Karpas-422 (cell line): ENCODE measurements at places on chromosomes 7 and 10. TPM values are rescaled to one million over a fixed set of nuclear protein-coding genes. Genes with fewer than 3 reads are reported as not detected.

The TSPAN15 gene
- total RNA-seq, result 0.97 and 1.6 TPM in 2 replicates

The PRR15 gene
- total RNA-seq, result not detected in 2 replicates

The ZNF775 gene
- 1.5 and 4.7 TPM in 2 replicates for total RNA-seq

The TMEM213 gene
- total RNA-seq, result not detected in 2 replicates

The CYP3A7 gene
- total RNA-seq, result not detected in 2 replicates

The FAM241B gene
- total RNA-seq, result not detected in 2 replicates

- peaks cover 65% of the 10 kb centered on the region for H3K4me1 ChIP-seq
- peak; percentile 67 for DNase-seq
- H3K36me3 ChIP-seq, result no peaks in the 10 kb centered on the region
- peak overlapping the region; percentile 61 for H3K4me3 ChIP-seq
- H3K27me3 ChIP-seq, result no peaks in the 10 kb centered on the region
Measured at GRCh38 chr10:88386204-88386788, 196.8 kb downstream of the RNLS start.

GRCh38 chr7:27961255-27961654, 219.3 kb downstream of the JAZF1 start:
- no peaks in the 10 kb centered on the region for H3K36me3 ChIP-seq
- H3K27ac ChIP-seq, result no peak overlapping the region
- no peaks in the 10 kb centered on the region for H3K27me3 ChIP-seq

DNA sequence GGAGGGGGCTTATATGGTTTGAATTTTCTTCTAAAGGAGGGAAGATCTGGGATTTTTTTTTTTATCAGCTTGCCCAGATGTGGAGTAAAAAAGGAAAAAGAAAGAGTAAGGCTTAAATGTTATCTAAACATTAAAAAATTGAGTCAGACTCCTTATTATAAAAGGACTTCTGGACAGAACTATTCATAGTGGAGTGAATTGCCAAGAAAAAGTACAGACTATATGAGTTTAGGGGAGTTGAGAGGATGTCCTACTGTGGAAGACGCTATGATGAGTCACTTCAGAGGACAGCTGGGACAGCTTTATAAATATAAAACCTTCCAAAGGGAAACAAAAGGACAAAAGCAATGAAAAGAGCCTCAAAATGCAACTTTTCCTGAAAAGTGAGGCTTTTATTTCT, 73.0 kb downstream of the TFPI2 start:
- no peak overlapping the region for H3K27ac ChIP-seq
- no peaks in the 10 kb centered on the region for H3K27me3 ChIP-seq

GRCh38 chr7:135980012-135980551, 2.9 kb upstream of the MTPN start:
- H3K4me1 ChIP-seq, result peaks cover 34% of the 10 kb centered on the region
- H3K4me3 ChIP-seq, result peak overlapping the region; percentile 32; the same call in 1 of the 2 replicates
- no peak for DNase-seq
- H3K27me3 ChIP-seq, result no peaks in the 10 kb centered on the region
- H3K36me3 ChIP-seq, result peaks cover 6% of the 10 kb centered on the region; the same call in 1 of the 2 replicates
- 0 out of 2 replicates have a peak overlapping the region, but pooled peaks have one; percentile 23 for H3K27ac ChIP-seq

DNA sequence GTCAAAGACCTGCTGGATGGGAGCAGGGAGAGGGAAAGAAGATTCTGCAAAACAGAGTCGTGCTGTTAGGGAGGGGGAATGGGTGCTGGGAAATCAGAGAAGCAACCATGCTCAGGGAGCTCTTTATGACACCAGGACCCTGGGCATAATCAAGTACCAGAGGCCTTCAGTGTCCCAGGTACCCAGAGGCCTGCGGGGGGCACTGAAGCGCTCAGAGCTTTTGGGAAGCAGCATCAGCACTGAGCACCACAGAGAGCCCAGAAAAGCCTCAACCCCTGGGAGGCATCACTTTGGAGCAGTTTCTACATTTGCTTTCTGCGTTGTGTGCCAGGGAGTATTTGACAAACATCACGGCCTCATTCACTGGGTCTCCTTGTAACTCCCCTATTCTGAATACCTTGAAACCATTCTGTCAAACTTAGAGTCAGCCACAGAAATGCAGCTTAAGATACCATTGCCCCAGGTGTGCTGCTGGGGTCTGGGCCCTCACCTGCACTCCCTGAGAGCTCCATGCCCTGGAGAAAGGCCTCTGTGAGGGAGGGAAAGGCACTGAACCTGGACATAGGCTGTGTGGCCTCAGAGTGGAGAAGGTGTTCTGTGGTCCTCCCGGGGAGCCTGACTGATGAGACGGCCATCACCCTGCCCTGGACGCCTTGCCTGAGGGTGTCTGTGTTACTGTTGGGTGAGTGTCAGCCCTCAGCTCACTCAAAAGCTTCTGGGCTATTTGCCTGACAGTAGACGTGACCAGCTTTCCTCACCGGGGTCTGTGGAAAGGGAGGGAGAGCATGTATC, 37.1 kb downstream of the CXCL12 start:
- H3K4me1 ChIP-seq, result peaks cover 9% of the 10 kb centered on the region
- no peak for DNase-seq
- 0 out of 2 replicates have a peak, but pooled peaks cover 2% of the 10 kb centered on the region for H3K27me3 ChIP-seq
- H3K36me3 ChIP-seq, result no peaks in the 10 kb centered on the region
- H3K4me3 ChIP-seq, result no peak overlapping the region
- H3K27ac ChIP-seq, result no peak overlapping the region

GRCh38 chr10:32957341-32958084, 517 bp downstream of the ITGB1 start:
- H3K36me3 ChIP-seq, result peaks cover 34% of the 10 kb centered on the region
- H3K27me3 ChIP-seq, result no peaks in the 10 kb centered on the region
- H3K4me3 ChIP-seq, result peak overlapping the region; percentile 84

DNA sequence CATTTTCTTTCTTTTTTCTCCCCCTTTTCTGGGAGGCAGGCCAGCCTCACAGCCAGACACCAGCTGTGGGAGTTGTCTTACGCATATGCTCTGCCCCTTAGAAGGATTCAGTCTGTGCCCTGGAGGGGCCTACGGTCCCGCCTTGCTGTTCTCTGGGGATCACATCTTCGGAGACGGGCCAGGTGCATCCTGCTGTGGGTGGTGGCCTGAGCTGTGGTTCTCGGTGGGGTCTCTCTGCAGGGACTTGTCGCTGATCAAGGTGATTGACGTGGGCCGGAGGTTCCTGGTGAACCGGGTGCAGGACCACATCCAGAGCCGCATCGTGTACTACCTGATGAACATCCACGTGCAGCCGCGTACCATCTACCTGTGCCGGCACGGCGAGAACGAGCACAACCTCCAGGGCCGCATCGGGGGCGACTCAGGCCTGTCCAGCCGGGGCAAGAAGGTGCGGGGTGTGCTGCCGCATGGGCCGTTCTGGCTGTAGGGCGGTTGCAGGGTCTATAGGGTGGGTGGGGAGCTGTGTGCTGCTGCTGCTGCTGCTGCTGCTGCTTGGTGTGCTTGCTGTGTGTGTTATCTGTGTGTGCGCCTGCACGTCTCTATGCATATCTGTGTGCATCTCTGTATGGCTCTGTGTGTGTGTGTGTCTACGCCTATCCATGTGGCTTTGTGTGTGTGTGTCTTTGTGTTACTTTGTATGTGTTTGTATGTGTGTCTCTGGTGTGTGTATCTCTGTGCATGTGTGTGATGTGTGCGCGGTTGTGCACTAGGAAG, 17.9 kb downstream of the PFKFB3 start:
- DNase-seq, result peak; percentile 28
- H3K36me3 ChIP-seq, result peaks cover 11% of the 10 kb centered on the region; the same call in 1 of the 2 replicates
- H3K27me3 ChIP-seq, result no peaks in the 10 kb centered on the region

DNA sequence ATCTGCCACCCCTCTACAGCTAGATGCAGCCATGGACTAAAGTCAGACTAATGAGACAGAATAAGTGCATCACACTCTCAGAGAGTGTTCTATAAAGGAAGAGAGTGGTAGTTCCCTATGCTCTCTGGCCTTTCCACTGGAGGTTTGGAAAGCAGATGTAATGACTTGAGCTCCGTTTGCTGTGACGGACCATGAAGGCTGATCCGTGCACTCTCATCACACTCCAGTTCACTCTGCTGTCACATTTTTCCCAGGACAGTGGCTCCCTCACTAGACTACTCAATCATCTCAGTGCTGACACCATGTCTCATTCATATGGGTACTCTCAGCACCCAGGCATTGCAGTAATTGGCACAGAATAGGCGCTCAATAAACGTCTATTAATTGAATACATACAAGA, 20.4 kb downstream of the TRDMT1 start:
- H3K4me3 ChIP-seq, result no peak overlapping the region
- no peaks in the 10 kb centered on the region for H3K36me3 ChIP-seq
- DNase-seq, result no peak
- no peaks in the 10 kb centered on the region for H3K4me1 ChIP-seq
- H3K27me3 ChIP-seq, result no peaks in the 10 kb centered on the region
- no peak overlapping the region for H3K27ac ChIP-seq

DNA sequence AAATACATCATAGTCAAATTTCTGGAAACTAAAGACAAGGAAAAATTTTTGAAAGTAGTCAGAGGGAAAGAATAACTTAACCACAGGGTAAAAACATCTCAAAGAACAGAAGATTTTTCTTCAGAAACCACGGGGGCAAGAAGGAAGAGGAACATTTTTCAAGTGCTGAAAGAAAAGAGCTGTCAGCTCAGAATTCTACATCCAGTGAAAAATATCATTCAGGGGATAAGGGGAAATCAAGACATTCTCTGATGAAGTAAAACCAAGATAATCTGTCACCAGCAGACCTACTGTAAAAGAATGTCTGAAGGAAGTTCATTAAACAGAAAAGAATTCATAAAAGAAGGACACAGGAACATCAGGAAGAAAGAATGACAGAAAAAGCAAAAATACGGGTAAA, 111.2 kb upstream of the TMEM72 start:
- no peaks in the 10 kb centered on the region for H3K4me1 ChIP-seq
- no peaks in the 10 kb centered on the region for H3K36me3 ChIP-seq
- no peak overlapping the region for H3K4me3 ChIP-seq
- no peaks in the 10 kb centered on the region for H3K27me3 ChIP-seq
- H3K27ac ChIP-seq, result no peak overlapping the region

DNA sequence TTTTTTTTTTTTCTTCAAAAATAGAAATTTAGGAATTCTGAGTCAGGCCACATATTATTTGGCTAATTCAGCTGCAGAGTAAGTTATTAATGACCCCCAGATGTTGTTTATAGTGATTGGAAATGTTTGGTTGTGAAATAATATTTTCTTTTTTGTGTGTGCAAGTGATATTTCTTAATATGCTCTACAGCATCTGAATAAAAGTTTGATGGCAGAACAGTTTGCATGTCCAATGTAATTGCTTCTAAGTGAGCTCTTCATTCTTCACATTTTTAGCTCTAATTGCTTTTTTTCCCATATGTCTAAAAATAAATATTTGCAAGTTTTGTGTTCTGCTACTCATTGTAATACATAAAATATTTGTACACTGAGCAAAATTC, 116.0 kb downstream of the ARID5B start:
- DNase-seq, result no peak
- no peaks in the 10 kb centered on the region for H3K36me3 ChIP-seq
- peaks cover 10% of the 10 kb centered on the region for H3K4me1 ChIP-seq

GRCh38 chr7:107201795-107202450, 33.1 kb downstream of the HBP1 start:
- H3K36me3 ChIP-seq, result peaks cover 9% of the 10 kb centered on the region
- no peak overlapping the region for H3K27ac ChIP-seq
- no peaks in the 10 kb centered on the region for H3K4me1 ChIP-seq

- H3K4me1 ChIP-seq, result no peaks in the 10 kb centered on the region
- H3K36me3 ChIP-seq, result no peaks in the 10 kb centered on the region
- no peak overlapping the region for H3K27ac ChIP-seq
- no peak overlapping the region for H3K4me3 ChIP-seq
Measured at GRCh38 chr7:84100866-84101265, 93.7 kb downstream of the SEMA3A start.

DNA sequence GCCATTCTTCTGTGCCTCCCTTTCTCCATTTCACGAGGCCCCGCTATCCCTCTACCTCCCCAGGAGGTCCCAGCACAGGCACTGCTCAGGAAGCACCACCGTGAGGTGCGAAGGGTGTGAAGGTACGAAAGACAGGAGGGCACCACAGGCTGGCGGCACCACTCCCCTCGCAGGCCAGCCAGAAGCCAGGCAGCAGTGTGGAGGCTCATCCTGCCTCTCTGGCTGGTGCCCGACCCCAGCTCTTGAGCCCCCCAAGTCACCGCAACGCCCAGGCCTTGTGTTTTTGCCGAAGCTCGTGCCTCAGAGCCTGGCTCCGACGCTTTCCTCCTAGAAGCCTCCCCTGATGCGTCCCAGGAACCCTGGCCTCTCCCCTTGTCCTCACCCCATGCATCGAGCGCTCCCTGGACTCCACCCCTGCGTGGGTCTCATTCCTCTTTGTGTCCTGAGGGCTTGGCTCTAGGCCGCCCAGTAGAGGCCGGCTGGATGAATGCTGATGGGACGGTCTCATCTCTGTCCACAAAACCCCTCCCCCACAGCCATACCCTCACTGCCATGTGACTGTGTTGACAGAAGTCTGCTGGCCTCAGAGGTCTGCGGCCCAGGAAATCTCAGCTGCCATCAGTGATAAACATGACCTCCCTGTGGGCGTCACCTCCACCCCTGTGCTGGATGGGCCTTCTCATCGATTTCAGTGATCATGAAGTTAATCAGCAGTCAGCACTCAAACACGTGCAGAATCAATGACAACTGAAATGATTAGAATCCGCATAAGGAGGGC, 19.3 kb downstream of the BRI3 start:
- H3K27me3 ChIP-seq, result no peaks in the 10 kb centered on the region
- no peak for DNase-seq
- no peak overlapping the region for H3K27ac ChIP-seq
- no peak overlapping the region for H3K4me3 ChIP-seq

DNA sequence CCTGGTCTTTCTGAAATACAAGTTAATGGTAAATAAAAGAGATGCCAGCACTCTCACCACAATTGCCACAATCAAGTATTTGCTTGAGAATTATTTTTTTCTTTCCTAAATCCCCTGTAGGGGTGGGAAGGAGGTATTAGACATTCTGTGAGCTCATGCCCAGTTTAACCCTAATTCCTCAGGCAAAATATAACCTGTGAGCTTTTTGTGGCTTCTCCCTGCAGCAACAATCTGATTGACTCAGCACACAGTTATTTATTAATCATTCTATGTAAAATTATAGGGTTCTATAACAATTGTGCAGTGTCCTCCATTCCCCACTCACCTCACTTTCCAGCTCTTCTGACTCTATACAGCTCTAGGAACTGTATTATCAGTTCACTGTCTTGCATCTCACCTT, 66.3 kb downstream of the GLI3 start:
- H3K27me3 ChIP-seq, result no peaks in the 10 kb centered on the region
- no peaks in the 10 kb centered on the region for H3K36me3 ChIP-seq
- no peak overlapping the region for H3K4me3 ChIP-seq
- no peak overlapping the region for H3K27ac ChIP-seq
- DNase-seq, result no peak

DNA sequence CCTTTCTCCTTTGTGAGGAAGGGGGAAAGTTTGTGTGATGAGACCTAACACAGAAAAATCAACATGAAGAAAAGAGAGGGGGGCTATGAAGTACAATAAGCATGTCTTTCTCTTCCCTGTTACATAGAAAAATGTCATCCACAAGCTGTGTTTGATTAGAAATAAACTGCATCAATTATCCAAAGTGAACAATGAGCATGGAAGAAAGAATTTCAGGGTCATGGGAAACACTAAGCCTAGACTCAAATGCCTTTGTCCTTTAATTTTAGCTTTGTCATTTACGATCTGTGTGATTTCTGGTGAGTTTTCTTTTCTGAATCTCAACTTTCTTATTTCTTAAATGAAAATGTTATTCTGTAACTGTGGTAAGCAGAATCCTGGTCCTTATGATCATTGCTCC, 121.0 kb downstream of the GNAI1 start:
- no peaks in the 10 kb centered on the region for H3K27me3 ChIP-seq
- no peak overlapping the region for H3K4me3 ChIP-seq
- no peaks in the 10 kb centered on the region for H3K4me1 ChIP-seq
- H3K27ac ChIP-seq, result no peak overlapping the region
- DNase-seq, result no peak

GRCh38 chr10:14601872-14602725, 172.6 kb downstream of the FAM107B start:
- peaks cover 23% of the 10 kb centered on the region for H3K36me3 ChIP-seq
- peak overlapping the region; percentile 91 for H3K27ac ChIP-seq
- H3K4me1 ChIP-seq, result peaks cover 27% of the 10 kb centered on the region
- peak; percentile 78 for DNase-seq
- H3K27me3 ChIP-seq, result no peaks in the 10 kb centered on the region
- peak overlapping the region; percentile 75 for H3K4me3 ChIP-seq
